ENCODE measurements at places on chromosomes 4 and X.

GRCh38 chr4:128597500-128597899 is 212.0 kb upstream of the JADE1 start:
- no peak for DNase-seq

DNA sequence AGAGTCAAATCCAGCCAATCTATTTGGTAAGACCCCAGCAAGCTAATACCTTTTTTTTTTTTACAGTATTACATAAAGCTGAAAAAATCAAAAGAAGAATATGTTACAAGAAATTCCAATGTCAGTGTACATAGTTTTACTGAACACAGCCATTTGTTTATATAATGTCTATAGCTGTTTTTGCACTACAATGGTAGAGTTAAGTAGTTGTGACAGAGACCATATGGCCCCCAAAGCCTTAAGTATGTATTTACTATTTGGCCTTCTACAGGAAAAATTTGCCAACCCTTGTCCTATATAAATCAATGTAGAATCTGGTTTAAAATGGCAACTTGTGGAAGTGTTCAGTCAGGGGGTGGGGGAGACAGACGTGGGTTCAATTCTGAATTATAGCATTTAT is 60.7 kb downstream of the ANTXR2 start:
- DNase-seq: no peak

DNA sequence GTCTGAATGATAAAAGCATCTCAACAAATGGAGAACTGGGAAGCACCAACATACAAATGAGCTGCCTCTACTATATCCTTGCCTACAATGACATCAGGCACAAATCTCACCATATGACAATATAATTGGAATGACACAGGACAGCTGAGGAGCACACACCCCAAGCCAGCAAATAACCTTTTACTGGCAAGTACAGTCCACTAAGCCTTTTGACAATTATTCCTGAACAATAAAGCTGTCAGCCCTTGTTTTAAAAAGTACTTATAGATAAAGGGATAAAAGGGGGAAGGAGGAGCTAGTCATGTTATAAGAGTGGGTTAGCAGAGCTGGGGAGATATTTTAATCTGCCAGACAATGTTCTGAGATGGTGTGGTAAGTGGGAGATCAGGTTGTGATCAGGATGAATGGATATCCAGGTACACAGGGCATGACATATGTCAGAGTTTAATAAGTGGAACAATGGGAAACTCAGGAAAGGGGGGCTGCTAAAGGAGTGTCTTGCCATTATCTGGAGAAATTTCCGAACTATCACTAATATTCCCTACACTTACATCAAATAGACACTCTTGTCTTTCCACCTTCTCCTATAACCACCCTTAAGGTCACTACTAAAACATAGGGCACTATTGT is 127.6 kb downstream of the GPC3 start:
- no peak for DNase-seq

GRCh38 chrX:151694661-151695582 is at the start of gene PRRG3:
PRRG3 (plus strand) TSS chrX:151695458; CDS start chrX:151698815, 3,357 bp downstream.
- no peak for DNase-seq

GRCh38 chr4:6201580-6202091 is 1.3 kb upstream of the JAKMIP1 start:
- no peak for DNase-seq

DNA sequence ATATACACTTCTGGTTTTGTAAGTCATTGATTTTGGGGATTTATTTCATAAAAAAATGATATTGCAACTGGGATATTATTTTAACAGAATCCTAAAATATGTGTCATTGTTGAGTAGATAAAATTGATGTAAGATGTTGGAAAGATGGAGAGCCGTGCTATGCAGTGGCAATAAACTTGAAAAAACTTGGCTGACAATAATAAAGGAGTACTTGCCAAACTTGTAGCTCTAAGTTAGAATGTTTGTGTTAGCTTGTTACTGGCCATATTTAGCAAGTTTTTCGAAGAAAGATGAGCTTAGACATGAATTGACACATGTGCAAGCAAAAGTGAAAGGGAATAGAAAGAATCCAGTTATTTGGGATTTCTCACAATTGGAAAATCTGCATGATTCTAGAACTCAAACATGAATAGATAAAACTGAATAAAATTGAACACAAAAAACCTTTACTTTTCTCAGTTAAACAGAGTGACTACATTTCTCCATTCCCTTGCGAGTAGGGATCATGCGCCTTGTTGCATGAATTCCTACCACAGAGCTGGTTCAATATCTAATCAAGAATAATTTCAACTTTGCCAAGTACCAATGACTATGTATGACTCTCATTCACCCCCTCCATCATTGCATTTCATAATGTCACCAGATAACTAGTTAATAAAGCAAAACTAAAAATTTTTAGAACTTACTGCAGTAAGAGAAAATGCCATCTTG is 327.8 kb downstream of the CAMK2D start:
- no peak for DNase-seq

GRCh38 chr4:130855533-130855932 is 1759.6 kb downstream of the C4orf33 start:
- DNase-seq: no peak
